K562 (cell line): ENCODE measurements at places on chromosomes 4 and X. TPM values are rescaled to one million over a fixed set of nuclear protein-coding genes. Genes with fewer than 3 reads are reported as not detected.
A peak's percentile ranks its signal among the peaks of the same experiment; 100 is the strongest.

Gene VSIG4
- 0.47 and 0.49 TPM in 2 replicates for total RNA-seq

Gene MAGEA2
- total RNA-seq = 23.5 and 27.5 TPM in 2 replicates

Gene NSUN7
- total RNA-seq = not detected in 2 replicates

Gene NDST3
- not detected in 2 replicates for total RNA-seq

Gene NSG1
- not detected in 2 replicates for total RNA-seq

Gene MAGEE1
- total RNA-seq = 0.11 TPM in 2 replicates

DNA sequence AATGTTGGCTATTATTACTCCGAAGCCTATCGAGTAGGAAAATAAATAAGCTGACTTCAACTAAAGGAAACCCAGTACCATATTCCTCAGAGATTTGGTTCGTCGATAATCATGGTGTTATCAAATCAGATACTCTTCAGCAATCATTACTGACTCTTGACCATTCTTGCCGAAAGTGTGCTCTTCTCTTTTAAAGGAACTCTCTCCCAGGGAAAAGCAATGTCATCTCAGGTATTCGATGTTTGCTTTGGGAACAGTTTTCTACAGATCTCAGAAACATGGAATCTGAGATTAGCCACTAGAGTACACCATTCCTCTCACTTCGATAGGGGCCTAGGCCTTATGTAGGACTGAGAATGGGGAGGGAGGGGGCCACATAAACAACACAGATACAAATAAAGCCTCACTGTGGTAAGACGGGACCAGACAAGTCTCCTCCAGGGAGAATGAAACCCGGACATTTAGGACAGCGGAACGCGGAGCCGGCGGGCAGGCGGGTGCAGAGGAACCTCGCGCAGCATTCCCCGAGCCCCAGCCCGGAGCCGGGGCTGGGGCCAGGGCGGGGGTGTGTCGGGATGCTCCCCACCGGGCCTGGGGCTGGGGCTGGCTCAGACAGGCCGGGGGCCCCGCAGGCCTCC is 581 bp downstream of the DNAJB14 start:
- peak; percentile 47 for DNase-seq

DNA sequence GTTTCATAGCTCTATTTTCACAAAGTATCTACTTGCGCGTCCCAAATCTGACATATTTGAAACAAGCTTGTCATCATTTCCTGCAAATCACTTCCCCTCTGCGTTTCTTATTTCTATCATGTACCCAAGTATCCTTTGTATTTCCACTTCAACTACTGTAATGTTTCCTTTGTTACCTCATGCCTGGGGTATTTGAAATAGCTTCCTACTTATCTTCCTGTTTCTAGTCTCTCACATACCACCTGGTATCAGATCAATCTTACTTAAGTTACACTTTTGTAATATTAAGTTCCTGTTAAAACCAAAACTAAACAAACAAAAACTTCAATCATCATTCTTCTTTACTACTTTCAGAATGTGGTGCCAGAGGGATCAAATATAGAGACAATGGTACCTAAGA is 93.6 kb upstream of the SMAD1 start:
- no peak for DNase-seq

- no peak for DNase-seq
Observed at GRCh38 chrX:40145923-40146261, 48.1 kb upstream of the BCOR start.

- peak; percentile 91 for DNase-seq
Observed at GRCh38 chrX:153470411-153471363, at the start of gene HAUS7. TSS of gene HAUS7 (minus strand) at chrX:153470576. CDS start at chrX:153470557, 19 bp downstream.

GRCh38 chr4:7302781-7303404 is 110.6 kb downstream of the SORCS2 start:
- no peak for DNase-seq

GRCh38 chr4:76952071-76952470 is 2.5 kb downstream of the SEPTIN11 start:
- peak; percentile 37 for DNase-seq

DNA sequence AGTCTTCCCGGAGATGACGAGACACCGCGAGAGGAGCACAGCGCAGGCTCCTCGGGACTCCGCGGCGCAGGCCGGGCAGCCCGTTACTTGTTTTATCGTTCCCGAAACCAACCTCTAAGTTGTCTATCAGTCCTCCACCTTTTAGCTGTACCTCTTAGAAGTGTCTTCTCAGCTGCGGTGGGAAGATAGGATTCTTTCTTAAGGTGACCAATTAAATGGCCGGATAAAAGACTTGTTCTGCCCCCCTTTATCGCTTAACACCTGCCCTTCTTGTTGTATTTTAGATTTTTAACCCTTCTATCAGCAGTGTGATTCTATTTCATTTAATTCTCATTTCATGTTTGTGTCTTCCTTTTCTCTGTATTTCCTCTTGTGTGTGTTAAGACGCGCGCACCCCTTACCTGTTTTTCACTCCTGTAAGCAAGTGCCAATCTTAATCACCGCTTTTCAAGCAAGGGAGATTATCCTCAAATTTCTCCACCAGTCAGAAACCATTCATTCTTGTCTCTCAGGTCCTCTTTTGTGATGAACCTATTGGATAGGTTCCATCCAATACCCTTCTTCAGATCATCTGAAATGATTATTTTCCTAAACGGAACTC is at the start of gene SLC9B2:
TSS of gene SLC9B2 (minus strand) at position 15 of the 601 bp plus-strand sequence. CDS start 9,211 bp downstream, outside the sequence.
- DNase-seq = no peak

GRCh38 chr4:157667836-157668235 is 447.3 kb downstream of the GRIA2 start:
- DNase-seq = no peak

DNA sequence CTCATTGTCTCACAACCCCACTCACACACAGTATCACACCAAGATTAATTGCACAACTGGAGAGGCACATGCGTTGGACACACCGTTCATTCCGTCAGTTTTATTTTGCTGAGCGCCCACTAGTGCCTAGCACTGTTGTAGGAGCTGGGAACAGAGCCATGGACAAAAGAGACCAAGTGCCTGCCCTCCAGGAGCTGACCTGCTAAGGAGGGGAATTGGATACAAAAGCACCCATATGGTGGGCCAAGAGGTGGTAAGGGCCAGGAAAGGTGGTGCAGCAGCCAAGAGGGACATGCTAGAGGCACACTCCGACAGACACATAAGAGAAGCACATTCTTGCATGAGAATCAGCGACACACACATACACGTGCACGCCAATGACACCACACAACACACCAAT is 705 bp upstream of the CRMP1 start:
- no peak for DNase-seq

- no peak for DNase-seq
Observed at GRCh38 chr4:10022346-10023049, 1.2 kb upstream of the SLC2A9 start.

- no peak for DNase-seq
Observed at GRCh38 chrX:13894888-13895565, 78.1 kb upstream of the GPM6B start.

- DNase-seq = no peak
Observed at GRCh38 chr4:68718447-68719074, 48.1 kb upstream of the UGT2B15 start.

DNA sequence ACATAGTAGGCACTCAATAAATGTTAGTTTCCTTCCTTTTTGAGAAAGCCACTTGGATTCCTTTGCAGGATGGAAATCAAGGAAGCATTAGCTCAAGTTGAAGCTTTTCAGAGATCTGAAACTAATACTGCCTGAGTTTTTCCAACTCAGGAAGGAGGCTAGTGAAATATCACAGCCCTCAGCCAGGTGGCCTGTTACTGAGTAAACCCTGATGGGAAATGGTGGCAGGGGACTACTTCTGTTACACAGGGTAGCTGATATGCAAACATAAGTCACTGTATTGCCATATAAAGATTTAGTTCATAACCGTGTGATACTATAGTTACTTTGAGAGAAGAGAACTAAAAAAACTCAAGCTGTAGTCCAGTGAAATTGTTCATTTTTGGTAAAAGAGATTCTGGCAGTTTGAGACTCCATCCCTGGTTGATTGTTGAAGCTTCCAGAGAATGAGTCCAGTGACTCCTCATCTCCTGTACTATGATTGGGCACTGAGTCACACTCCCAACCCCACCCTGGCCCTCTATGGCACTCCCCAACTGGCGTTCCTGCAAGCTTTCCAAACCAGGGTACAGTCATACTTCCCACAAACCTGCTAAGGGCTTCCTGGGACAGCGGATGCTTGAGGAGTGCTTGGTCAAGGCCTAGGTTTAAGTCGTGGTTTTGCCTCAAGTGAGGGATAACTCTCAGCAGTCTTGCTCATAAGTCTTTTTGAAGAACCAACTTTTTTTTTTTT is 81.8 kb downstream of the MID1IP1 start:
- DNase-seq = no peak

- no peak for DNase-seq
Observed at GRCh38 chrX:133583825-133584224, 168.5 kb upstream of the GPC4 start.

GRCh38 chr4:173651651-173652282 is 121.7 kb upstream of the HAND2 start:
- DNase-seq = no peak

- DNase-seq = peak; percentile 52
Observed at GRCh38 chr4:114807759-114808404, 209.3 kb downstream of the UGT8 start.

DNA sequence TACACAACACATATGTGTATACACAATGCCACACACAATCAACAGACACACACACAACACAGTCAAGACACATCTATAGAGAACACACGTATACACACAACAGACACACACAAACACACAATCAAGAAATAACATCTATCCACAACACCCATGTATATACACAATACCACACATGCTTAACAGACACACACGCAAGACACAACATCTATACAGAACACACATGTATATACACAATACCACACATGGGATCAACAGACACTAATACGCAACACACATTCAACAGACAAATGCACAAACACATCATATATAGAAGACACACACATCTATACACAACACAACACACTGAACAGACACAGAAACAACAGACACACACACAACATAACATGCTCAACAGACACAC is 234.8 kb downstream of the SHOX start:
- no peak for DNase-seq

- no peak for DNase-seq
Observed at GRCh38 chrX:16307950-16308349, 140.7 kb downstream of the MAGEB17 start.
